Putamen (tissue), 1 donor: ENCODE measurements at places on chromosomes 11 and 22.

DNA sequence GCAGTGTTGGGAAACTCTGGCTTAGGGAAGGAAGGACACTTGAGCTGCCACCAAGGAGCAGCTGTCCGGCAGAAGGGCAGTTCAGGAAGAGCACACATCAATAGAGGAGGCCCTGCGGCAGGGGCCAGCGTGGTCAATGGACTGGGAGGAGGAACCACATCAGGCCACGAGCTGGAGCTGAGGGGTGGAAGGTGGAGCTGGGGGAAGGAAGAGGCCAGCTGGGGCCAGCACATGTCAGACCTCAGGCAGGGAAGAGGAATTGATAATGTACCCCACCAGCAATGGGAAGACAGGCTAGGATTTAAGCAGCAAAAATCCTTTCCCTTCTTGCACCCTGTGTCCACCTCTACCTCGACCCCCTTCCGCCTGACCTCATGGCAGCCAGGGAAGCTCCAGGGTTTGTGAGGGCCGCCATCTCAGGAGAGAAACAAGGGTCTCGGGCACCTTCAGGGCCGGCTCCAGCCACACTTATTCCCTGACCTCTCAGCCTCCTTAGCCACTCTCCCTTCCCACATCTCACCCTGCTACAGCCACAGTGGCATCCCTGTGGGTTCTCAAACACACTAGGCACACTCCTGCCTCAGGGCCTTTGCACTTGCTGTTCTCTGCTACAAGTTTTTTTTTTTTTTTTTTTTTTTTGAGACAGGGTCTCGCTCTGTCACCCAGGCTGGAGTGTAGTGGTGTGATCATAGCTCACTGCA lies 157.8 kb upstream of the GRK3 start:
- DNase-seq = no peak

DNA sequence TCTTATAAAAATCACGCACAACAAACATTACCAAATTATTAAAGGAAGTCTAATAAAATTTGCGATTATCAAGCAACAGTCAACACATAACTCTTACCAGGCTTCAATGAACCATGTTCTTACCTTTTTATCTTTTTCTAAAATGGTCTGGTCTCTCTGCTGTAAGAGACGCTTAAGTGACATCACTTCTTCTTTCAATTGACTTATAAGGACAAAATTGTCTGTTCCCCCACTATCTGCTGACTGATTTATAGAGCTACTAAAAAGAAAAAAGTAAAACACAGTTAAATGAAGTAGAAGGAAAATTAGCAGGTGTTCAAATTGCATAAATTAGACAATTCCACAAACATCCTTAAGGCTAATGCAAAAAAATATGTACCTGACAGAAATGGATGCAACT lies 10.9 kb downstream of the FAM76B start:
- DNase-seq = no peak

- no peak for DNase-seq
Observed at GRCh38 chr11:21602699-21603098, 590.2 kb upstream of the ANO5 start.

GRCh38 chr11:131859538-131860210 lies 489.3 kb downstream of the NTM start:
- no peak for DNase-seq

DNA sequence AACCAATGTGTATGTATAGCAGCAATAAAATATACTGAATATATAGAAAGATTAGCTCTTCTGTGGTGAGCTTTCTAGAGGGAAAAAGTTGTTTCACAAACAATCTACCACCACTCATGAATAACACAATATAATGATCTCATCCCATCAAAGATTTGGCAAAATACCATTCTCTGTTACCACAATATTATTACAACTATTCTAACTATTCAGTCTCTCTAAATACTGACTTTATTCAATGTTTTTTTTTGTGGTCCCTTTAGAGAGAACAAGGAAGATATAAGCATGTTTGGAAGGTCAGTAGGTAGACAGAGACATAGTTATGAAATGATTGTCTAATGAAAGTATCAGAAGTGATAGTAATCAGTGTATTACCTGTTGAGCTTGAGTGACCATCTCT lies 7.8 kb downstream of the CCDC90B start:
- DNase-seq = no peak

GRCh38 chr22:28241656-28242290 lies 322.7 kb upstream of the PITPNB start:
- DNase-seq = no peak

GRCh38 chr11:36312611-36313472 lies 16.8 kb downstream of the PRR5L start:
- no peak for DNase-seq

GRCh38 chr22:22884888-22885840 lies 2.5 kb upstream of the IGLL5 start:
- DNase-seq = no peak

- no peak for DNase-seq
Observed at GRCh38 chr11:113528982-113529381, 53.8 kb upstream of the DRD2 start.

DNA sequence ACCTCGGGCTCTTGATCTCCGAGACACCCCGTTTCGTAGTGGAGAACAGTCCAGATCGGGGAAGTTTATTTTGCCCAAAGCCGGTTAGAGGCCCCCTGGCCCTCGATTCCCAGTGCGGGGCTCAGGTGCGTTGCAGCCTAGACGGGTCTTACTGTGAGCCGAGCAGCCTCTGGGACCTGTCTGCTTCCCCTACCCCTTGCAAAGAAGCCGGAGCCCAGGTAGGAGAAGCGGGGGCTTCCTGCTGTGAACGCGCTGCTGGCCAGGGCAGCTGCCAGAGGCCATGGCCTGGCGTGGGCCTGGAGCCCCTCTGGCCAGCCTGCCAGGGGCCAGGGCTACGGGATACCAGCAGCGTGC lies 621 bp downstream of the TSPO start:
- no peak for DNase-seq

DNA sequence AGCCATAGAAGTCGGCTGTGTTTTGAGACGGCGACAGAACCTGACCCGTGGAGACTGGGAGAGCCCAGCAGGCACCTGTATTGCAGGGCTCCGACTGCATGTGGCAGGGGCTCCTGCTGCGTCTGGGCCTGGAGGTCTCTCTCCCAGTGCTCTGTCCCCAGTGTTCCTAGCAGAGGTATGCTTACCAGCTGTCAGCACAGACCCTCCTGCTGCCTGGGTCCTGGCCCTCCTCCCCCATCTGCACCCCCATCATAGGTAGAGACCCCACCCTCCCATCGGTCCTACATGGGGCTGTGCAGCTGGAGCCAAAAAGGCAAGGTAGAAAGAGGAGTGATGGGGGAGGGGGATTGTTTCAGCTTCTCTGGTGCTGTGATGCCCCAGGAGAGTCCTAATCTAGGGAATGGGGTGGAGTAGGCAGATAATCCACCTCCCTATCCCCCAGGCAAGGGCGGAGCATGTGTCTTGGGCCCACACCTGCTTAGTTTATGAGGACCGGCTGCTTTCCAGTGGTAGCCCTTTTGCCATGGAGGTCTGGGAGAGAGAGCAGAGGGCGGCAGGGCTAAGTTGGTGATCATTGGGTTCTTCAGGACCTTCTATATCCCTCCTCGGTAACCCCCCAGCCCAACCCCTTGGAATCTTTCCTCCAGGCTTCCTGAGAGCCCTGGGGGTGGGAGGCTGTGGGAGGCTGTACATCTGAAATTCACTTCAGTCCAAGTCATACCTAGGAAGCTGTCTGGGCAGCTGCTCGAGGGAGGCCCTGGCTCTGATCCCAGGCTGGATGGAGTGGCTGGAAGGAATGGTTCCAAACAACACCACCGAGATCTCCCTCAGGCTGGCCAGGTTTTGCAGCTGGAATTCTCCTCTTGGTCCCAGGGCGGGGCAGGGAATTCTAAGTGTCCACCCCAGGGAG lies 5.3 kb downstream of the SLC7A4 start:
- no peak for DNase-seq

DNA sequence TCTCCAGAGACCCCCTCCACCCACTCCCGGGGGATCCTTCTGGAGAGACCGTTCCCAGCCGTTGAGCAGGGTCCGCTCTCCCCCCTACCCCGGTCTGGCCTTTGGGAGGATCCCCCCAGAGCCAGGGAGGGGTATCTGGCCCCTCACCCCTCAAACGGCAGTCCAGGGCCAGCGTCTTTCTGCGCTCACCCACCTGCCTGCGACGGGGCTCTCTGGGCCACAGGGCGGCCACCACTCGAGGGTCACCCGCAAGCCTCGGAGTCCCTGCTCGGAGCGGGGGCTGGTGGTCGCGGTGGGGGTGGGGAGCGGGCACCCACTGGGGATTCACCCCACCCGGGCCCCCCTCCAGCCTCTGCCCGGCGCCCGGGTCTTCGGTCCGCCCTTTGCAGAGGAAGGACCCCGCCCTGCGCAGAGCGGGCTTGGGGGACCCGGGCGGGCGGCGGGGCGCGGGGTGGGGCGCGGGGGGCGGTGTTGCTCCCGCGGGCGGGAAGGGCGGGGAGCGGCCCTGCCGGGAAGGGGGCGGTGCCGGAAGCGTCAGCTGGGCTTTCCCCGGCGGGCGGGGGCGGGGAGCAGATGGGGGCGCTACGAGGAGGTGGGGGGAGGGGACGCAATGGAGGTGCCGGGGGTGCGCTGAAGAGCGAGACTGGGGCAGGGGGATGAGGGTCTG lies 16.6 kb downstream of the CRELD2 start:
- DNase-seq = peak; percentile 61

DNA sequence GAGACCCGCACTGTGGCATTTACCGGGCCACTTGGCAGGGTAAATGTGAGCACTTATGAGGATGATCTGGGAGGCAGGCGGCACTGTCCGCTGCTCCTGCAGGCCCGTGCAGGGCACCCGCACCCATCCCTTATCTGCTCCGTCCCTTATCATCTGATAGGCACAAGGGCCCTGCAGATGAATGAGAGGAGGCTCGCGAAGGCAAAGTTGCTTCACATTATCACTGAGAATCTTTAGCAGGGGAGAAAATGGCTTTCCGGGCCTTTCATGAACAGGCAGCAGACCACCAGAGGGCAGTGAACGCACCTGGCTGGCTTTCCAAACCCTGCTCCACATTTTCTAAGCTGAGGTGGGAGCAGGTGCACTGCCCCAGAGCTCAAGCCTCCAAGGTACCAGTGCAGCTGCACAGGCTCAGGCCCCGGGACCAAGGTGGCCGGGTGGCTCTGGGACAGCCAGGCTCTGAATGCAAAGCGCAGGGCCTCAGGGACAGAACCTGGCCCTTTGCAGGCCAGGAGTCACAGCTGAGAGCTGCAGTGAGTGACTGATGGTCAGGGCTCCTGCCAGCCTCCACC lies 165.6 kb downstream of the SHANK2 start:
- DNase-seq = no peak

GRCh38 chr22:37797874-37798500 lies 9.7 kb upstream of the GCAT start:
- DNase-seq = no peak

DNA sequence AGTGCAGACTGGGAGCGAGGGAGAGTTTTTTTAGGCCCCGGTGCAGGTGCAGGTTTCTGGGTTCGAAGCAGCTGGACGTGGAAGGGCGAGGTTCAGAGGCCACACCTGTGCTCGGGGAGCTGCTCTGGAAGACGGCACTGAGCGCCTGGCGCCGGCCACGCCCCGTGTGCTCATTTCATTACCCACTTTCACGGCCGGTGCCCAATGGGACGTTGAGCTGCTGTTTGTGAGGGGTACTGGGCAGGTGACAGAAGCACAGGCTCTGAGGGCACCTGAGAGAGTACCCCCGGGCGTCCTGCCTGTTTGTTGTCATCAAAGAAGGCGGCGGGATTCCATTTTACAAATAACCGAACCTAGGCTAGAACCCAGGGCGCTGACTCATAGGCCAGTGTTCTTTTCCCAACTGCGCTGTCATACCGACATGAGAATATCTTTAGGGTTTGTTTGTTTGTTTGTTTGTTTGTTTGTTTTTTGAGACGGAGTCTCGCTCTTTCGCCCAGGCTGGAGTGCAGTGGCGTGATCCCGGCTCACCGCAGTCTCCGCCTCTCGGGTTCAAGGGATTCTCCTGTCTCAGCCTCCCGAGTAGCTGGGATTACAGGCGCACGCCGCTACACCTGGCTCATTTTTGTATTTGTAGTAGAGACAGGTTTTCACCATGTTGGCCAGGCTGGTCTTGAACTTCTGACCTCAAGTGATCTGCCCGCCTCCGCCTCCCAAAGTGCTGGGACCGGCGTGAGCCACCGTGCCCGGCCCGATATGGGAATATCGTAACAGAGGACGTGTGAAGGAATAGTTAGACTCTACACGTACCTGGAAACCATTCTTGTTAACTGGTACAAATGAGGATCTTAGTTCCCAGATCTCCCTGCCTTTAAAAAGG lies 16.6 kb upstream of the SPTBN2 start:
- DNase-seq = peak; percentile 11

GRCh38 chr11:6260207-6260726 lies 629 bp downstream of the CCKBR start:
- DNase-seq = no peak

- no peak for DNase-seq
Observed at GRCh38 chr11:104333977-104334376, 170.0 kb upstream of the PDGFD start.

DNA sequence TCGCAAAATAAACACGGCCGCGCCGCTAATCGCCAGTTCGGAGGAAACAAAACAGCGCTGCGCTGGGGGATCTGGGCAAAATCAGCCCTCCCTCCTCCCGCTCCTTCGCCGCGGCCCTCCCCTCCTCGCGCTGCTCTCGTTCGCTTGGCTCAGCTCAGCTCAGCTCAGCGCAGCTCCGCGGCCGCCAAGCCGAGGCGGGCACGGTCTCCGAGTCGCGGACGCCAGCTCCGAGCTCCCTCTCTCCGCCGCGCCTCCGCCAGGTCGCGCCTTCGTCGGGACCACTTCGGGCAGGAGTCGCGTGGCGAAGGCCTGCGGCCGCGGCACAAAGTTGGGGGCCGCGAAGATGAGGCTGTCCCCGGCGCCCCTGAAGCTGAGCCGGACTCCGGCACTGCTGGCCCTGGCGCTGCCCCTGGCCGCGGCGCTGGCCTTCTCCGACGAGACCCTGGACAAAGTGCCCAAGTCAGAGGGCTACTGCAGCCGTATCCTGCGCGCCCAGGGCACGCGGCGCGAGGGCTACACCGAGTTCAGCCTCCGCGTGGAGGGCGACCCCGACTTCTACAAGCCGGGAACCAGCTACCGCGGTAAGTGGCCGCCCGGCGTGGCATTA lies at the start of gene SPON1:
TSS of gene SPON1 (plus strand) at position 162 of the 607 bp plus-strand sequence. CDS start at position 344, 182 bp downstream.
- peak; percentile 52 for DNase-seq

- DNase-seq = no peak
Observed at GRCh38 chr11:48341466-48341865, 16.7 kb downstream of the OR4C3 start.

- no peak for DNase-seq
Observed at GRCh38 chr11:128618603-128619002, 31.2 kb upstream of the ETS1 start.

GRCh38 chr11:126112547-126112946 lies 49.9 kb upstream of the CDON start:
- DNase-seq = no peak

GRCh38 chr11:57421805-57422204 lies 5.1 kb downstream of the SLC43A3 start:
- DNase-seq = no peak

GRCh38 chr11:121309688-121310087 lies 17.1 kb downstream of the SC5D start:
- DNase-seq = no peak

- DNase-seq = no peak
Observed at GRCh38 chr11:78714539-78714938, 139.9 kb upstream of the NARS2 start.

- DNase-seq = no peak
Observed at GRCh38 chr11:11988099-11988651, 20.3 kb downstream of the DKK3 start.
